Right lung (tissue), 10 donors: ENCODE measurements at places on chromosomes 12 and 14. TPM values are rescaled to one million over a fixed set of nuclear protein-coding genes. Genes with fewer than 3 reads are reported as not detected.

- DNase-seq, result no peak
Measured at GRCh38 chr12:52284562-52285171, 6.7 kb downstream of the KRT81 start.

- no peak for DNase-seq
Measured at GRCh38 chr12:68863109-68863770, 55.3 kb downstream of the MDM2 start.

DNA sequence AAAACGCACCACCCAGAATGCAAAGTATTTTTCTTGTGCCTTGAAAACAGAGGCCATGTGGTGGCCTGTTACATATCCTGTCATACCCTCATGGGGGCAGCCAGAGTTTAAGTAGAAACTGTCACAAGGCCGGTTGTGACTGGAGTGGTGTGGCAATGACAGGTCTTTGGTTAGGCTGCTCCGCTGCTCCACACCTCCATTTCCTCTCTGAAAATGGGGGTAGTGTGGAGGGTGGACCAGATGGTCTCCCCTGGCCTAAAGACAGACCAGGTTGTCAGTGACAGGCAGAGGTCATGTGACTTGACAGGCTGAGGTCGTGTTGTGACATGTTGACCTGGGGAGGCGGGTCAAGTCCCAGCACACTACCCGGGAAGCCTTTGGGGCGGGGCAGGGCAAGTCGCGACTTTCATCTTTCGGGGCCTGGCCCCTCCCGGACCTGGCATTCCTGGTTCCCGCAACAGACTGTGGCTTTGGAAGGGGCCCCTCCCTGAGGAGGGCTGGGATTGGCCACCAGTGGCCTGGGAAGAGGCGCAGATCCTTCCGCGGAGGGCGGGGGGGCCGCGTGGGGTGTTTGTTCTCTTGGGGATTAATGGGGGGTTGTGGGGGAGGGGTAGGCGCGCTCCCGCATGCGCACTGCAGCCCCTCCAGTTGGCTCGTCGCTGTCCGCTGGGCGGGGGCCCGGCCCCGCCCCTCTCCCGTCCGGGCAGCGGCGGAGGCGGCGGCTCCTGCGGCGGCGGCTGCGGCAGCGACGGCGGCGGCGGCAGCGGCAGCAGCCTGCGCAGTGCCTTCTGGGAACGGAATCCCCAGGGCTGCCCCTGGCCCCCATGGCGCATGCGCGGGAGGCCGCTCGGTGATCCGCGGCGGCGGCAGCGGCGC, at the start of gene MBD6:
MBD6 (plus strand) TSS at position 814 of the 876 bp plus-strand sequence. CDS start 1,480 bp downstream, outside the sequence.
- peak; percentile 91 for DNase-seq

The OR4E2 gene
- polyA plus RNA-seq, result 0.05 TPM

The GABARAPL1 gene
- polyA plus RNA-seq, result 53.0 TPM

DNA sequence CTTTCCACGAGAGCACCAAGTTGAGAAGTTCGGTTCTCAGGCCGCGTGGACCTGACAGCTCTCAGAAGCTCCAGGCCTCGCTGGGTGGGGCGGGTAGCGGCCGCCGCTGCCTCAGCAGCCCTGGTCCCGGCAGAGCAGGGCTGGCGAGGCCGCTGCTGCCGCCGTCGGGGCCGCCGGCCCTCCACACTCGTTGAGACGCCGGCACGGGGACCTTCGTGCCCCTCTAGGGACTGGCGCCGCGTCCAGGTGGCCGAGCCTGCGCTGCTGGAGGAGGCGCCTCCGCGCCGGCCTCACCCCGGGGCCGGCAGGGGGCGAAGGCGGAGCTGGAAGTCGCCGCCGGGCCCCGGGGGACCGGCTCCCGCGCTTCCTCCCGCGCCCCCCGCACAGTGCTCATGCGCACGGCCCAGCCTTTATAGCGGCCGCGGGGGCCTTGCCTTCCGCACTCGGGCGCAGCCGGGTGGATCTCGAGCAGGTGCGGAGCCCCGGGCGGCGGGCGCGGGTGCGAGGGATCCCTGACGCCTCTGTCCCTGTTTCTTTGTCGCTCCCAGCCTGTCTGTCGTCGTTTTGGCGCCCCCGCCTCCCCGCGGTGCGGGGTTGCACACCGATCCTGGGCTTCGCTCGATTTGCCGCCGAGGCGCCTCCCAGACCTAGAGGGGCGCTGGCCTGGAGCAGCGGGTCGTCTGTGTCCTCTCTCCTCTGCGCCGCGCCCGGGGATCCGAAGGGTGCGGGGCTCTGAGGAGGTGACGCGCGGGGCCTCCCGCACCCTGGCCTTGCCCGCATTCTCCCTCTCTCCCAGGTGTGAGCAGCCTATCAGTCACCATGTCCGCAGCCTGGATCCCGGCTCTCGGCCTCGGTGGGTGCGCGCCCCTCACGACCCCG, at the start of gene COCH:
COCH (plus strand) TSS at position 440 of the 879 bp plus-strand sequence; CDS start at position 820, 380 bp downstream.
- DNase-seq, result no peak

The OR9K2 gene
- not detected for polyA plus RNA-seq

- DNase-seq, result peak; percentile 65
Measured at GRCh38 chr14:83975841-83976770, 1553.8 kb upstream of the FLRT2 start.

The SPPL3 gene
- 75.5 TPM for polyA plus RNA-seq

The ITGA5 gene
- 62.3 TPM for polyA plus RNA-seq

- no peak for DNase-seq
Measured at GRCh38 chr14:77125281-77125801, 16.2 kb downstream of the ZDHHC22 start.

The CELA1 gene
- polyA plus RNA-seq, result not detected

- DNase-seq, result no peak
Measured at GRCh38 chr14:64500088-64500487, 3.5 kb downstream of the ZBTB25 start.

GRCh38 chr12:31408763-31409162, 82.8 kb upstream of the SINHCAF start:
- DNase-seq, result no peak

DNA sequence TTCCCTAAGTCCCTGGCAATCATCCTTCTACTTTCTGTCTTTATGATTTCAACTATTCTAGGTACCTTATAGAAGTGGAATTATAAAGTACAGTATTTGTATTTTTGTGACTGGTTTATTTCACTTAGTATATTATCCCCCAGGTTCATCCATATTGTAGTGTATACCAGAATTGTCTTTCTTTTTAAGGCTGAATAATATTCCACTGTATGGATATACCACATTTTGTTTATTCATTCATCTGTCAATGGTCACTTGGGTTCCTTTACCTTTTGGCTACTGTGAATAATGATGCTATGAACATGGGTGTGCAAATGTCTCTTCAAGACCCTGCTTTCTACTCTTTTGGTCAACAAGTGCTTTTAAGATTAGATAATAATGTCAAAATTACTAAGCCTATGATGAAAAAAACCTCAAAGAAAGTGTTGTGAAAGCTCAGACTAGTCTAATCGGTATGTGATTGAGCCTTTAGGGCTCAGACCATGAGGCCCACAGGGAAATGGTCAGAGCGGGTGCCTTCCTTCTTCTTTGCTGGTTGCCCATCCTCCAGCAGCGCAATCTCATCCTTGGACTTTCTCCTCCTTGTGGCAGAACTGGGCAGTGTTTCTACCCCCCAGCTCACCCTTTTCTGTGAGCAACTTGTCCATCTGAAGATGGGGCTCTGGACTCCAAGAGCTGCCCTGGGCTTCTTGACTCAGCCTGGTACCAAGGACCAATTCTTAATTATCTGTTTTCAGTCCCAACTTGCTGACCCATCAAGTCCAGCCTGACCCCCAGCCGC, 105.4 kb downstream of the TTC8 start:
- DNase-seq, result no peak

- DNase-seq, result no peak
Measured at GRCh38 chr12:106566771-106567170, 16.0 kb upstream of the RFX4 start.

GRCh38 chr12:188910-189621, 24.9 kb downstream of the SLC6A12 start:
- peak; percentile 66 for DNase-seq

- DNase-seq, result no peak
Measured at GRCh38 chr14:99232714-99233214, 39.2 kb downstream of the BCL11B start.

The NRL gene
- 1.0 TPM for polyA plus RNA-seq

DNA sequence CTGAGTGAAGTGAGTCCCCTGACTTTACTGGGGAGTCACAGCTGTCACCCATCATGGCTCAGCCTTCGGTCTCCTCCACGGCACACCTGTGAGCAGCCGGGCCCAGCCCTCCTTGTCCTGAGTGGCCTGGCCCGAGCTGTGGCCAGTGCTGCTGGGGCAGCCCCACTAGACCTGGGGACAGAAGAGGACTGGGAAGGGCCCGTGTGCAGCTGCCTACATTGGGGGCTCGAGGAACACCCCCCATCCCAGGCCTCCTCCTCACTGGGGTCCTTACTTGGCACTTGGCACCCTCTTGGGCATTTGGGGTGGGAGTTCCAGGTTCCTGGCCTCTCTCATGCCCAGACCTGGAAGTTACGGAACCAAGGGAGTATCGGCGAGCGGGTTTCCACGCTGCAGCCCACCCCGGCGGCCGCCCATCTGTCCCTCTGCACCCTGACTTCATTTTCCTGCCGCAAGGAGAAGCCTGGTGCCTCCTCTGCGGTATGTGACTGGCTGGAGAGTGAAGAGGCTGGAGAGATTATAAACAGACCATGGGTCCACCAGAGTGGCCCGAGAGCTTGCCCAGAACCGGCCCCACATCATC, 179.7 kb downstream of the KIF26A start:
- DNase-seq, result no peak

The SYT1 gene
- polyA plus RNA-seq, result 4.7 TPM

DNA sequence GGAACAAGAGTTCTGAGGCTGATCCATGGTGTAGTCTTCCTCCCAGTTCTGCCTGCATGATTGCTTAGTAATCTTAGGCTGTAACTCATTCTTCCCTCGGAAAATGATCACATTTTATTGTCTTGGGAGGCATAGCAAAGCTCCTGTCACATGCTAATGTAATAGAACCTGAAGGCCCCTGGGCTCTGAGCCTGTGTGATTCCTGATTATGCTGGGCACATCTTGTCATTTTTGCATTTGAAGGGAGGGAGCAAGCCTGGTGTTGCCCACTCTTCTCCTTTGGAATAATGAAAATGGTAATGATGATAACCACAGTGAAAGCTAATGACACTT, 215.4 kb downstream of the MSRB3 start:
- no peak for DNase-seq

The AQP5 gene
- 11.4 TPM for polyA plus RNA-seq

The SPTB gene
- polyA plus RNA-seq, result 8.0 TPM

DNA sequence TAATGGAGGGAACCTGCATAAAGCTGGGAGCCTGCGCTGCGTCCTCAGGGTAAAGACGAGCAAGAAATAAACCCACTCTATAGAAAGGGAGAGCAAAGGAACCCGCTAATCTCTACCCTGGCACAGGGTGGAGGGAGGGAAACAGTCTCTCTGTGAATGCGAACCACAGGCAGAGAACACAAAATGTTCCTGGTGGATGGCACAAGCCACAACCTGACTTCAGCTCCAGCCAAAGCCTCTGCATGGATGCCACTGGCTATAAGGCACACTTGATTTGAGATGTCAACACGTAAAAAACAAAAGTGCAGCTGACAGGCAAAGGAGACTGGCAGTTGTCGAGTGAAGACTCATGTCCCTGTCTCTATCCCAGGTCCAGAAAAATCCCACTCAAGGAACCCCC, 32.4 kb downstream of the CHGA start:
- no peak for DNase-seq

GRCh38 chr12:71125949-71126348, 31.9 kb downstream of the TSPAN8 start:
- no peak for DNase-seq

The KRT6C gene
- not detected for polyA plus RNA-seq

DNA sequence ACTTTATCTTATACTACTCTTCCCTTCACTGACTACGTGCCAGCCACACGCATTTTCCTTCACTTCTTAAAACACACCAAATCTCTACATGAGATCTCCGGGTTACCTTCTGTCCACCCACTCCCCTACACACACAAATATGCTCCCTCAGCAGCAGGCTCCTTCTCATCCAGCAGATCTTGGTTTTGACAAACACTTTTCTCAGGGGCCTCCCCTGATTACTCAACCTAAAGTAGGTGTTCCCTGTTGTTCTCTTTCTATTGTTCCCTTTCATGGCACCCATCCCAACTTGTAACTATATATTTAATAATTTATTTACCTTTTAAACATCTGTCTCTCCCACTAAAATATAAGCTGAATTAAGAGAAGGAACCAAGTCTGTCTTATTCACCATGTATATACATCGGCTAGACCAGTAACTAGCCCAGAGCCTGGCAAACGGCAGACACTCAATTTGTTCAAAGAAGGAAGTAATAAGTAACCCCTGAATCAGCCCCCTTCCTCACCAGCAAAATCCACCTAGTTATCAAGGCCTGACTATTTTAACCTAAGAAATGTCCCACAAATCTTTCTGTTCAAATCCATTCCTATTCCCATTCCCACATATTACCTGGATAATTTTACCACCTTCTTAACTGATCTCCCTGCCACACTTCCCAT, 2.7 kb downstream of the C2CD5 start:
- DNase-seq, result no peak

DNA sequence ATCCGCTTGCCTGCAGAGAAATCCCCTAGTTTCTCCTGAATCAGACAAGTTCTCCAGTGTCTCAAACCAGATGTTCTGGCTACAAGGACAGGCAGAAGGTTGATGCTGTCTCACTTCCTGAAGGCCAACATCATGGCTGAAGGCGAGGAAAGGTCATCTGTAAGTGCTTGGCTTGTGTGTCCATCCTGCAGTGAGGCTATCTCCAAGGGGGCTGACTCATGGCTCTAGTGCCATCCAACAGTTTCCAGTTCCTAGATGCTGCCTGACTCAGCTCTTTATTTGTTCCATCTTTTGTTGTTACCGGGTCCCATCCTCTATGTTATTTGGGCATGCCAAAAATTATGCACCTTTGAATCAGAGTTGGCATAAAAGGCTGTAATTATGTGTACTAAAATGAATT, 232.1 kb upstream of the TBX3 start:
- DNase-seq, result no peak

The APAF1 gene
- 39.3 TPM for polyA plus RNA-seq

- no peak for DNase-seq
Measured at GRCh38 chr12:64128366-64128765, 93.7 kb downstream of the KICS2 start.

DNA sequence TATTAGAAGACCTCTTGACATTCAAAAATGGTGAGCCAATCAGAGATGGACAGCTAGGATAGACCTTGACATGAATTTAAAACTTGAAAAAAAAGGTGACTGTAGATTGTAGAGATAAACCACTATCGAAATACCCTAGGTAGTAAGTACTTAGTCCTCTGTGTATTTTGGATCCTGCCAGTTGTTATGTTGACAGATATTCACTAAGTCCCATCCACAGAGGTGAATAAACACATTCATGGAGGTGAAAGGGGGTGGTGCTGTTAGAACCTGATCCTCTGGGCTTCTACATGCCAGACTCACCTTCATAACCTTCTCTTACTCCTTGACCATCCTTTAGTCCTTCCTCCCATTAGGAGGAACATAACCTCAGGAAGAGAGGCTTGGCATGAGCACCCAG, 72.3 kb downstream of the OTX2 start:
- no peak for DNase-seq

The HNRNPA1 gene
- 4,399 TPM for polyA plus RNA-seq

- peak; percentile 36 for DNase-seq
Measured at GRCh38 chr12:103742349-103742932, 98.6 kb downstream of the NT5DC3 start.

The SLC2A14 gene
- polyA plus RNA-seq, result 0.64 TPM

The TAS2R10 gene
- 2.4 TPM for polyA plus RNA-seq

The CIT gene
- polyA plus RNA-seq, result 28.9 TPM

- no peak for DNase-seq
Measured at GRCh38 chr14:77184396-77185092, 2.9 kb downstream of the TMEM63C start.

The GALNT4 gene
- 9.3 TPM for polyA plus RNA-seq

- no peak for DNase-seq
Measured at GRCh38 chr14:103286460-103286859, 47.6 kb upstream of the EIF5 start.

- no peak for DNase-seq
Measured at GRCh38 chr12:11228296-11228879, 41.1 kb downstream of the PRB3 start.

The IFT81 gene
- polyA plus RNA-seq, result 49.5 TPM
